SHP77 treated with DMSO at 0.1 percent for 48 hours (cell line): ENCODE measurements at places on chromosomes 6 and 20.

DNA sequence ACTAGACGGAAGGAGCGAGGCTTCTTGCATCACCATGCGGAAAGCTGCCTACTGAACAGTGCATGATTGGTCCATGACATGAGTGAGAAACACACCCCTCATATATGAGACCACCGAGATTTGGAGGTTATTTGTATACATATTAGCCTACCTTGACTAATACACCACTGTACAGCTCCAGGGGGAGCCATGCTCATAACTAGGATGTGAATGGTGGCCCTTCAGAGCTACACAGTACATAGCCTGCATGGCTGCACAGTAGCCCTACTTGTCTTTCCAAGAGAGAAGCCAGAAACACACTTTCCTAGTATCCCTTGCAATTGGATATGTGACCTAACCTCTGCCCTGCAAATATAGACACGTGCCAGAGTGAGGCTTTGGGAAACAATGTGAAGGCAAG, 21.8 kb upstream of the MCUR1 start:
- no peak for DNase-seq

GRCh38 chr6:75409928-75410327, 83.7 kb downstream of the FILIP1 start:
- DNase-seq: no peak

DNA sequence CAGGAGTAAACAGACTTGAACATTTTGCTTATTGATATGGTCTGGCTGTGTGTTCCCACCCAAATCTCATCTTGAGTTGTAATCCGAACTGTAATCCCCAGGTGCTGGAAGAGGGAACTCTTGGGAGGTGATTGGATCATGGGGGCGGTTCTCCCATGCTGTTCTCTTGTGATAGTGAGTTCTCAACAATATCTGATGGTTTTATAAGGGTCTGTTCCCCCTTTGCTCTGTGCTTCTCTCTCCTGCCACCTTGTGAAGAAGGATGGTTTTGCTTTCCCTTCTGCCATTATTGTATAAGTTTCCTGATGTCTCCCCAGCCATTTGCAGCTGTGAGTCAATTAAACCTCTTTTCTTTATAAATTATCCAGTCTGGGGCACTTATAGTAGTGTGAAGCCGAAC, 40.0 kb downstream of the MYLIP start:
- DNase-seq: peak; percentile 3

DNA sequence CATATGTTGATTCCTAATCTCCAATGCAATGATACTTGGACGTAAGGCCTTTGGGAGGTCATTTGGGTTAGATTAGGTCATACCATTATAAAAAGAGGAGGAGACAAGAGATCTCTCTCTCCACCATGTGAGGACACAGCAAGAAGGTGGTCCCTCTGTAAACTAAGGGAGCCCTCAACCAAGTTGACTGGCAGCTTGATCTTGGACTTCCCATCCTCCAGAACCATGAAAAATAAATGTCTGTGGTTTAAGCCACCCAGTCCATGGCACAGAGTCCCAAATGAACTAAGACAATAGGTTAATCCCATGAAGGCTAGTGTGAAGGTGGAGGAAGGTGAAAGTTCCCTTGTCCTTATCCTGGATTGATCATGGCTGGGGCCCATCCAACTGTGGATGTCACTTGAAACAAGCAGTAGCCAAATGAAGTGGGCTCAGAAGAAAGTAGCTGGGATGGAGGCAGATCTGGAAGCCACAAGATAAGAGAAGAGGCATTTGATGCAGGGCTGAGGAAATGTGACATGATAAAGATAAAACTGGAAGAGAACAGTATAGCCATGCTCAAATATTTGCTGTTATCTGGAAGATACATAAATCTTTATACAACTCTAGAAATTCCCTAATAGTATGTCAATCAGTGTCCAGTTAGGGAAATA, 99.9 kb downstream of the BANF2 start:
- DNase-seq: no peak

DNA sequence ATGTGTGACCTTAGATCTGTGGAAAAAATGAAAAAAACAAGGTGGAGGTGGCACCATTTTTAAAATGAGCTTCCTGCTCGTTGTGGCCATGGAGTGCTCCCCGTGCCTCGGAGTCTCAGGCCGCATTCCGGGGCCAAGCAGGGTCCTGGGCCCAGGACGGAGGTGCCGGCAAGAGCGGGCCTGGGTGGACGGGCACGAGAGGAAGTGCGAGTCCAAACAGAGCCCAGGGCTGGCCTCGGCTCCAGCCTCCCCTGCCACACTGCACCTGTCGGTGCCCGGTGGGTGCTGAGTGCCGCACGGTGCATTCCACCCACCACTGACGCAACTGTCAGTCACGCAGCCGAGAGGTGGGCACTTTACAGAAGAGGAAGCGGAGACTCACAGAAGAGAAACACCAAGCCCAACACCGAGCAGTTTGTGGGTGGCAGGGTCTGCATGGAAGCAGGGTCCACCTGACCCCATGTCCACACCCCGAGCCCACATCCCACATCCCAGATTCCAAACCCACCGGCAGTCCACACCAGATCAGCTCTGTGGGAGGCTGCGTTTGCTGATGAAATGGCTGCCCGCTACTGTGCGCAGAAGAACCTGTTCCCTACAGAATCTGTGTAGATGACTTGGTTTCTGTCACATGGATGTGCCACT, 97.7 kb downstream of the PSMB1 start:
- no peak for DNase-seq

GRCh38 chr20:41011551-41012067, 17.0 kb upstream of the TOP1 start:
- DNase-seq: no peak

DNA sequence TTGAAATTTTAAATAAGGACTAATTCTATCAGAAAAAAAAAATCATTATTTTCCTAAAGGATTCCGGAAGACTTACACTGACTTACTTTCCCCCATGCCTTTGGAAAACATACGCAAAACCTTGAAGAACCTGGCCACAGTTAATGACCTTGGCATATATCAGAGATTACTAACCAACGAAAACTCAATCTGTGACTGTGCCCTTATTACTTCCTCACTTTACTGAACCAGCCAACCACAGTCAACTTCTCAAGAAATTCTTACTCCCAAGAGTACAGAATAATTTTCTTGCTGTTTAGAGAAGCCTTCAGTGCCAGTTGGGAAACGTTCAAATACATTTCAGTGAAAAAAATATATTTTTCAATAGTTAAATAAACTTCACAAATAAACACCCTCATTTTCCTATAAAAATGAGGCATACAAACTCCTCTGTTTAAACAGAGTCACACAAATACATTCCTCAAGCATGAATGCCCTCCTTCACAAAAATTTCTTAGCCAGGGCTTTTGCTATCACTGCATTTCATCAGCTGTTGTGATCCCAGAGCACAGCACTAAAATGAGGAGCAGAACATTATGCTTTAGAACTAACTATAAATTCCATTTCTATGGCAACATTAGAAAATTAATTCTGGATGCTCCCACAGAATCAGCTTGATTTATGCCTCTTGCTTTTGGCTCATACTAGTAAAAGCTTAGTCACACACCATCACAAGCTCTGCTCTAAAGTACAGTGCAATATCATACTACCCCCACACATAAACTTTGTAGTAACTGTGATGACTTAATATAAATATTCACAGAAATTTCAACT, 117.6 kb downstream of the DST start:
- no peak for DNase-seq

GRCh38 chr20:4546342-4546741, 175.4 kb upstream of the PRND start:
- no peak for DNase-seq

DNA sequence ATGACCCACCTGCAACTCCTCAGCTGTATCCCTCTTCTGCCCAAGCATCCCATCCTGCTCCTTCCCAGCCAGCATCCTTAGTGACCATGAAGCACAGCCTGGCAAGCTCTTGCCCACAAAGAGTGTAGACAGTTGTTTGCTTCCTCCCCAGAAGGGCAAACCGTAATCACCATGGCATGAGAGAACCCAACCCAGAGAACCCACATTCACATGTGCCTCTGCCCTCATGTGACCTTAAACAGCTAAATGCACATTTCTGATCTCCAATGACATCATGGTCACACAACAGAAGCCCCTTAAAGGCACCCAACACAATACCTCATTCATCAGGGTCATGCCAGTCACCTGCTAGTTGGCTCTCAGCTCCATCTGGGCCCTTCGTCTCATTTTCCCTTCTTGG, 162.8 kb upstream of the CDYL start:
- no peak for DNase-seq

- no peak for DNase-seq
These were observed 4.6 kb upstream of the TXNDC5 start for GRCh38 chr6:7914991-7915789.

- no peak for DNase-seq
These were observed 968 bp downstream of the LAMA2 start for GRCh38 chr6:128883906-128884305.

- no peak for DNase-seq
These were observed 110.2 kb downstream of the NKAIN2 start for GRCh38 chr6:123913863-123914262.
